ENCODE measurements at places on chromosomes 6 and 20.
A peak's percentile ranks its signal among the peaks of the same experiment; 100 is the strongest.

GRCh38 chr6:13048113-13048512 is 280.2 kb downstream of the TBC1D7 start:
- no peak for DNase-seq

DNA sequence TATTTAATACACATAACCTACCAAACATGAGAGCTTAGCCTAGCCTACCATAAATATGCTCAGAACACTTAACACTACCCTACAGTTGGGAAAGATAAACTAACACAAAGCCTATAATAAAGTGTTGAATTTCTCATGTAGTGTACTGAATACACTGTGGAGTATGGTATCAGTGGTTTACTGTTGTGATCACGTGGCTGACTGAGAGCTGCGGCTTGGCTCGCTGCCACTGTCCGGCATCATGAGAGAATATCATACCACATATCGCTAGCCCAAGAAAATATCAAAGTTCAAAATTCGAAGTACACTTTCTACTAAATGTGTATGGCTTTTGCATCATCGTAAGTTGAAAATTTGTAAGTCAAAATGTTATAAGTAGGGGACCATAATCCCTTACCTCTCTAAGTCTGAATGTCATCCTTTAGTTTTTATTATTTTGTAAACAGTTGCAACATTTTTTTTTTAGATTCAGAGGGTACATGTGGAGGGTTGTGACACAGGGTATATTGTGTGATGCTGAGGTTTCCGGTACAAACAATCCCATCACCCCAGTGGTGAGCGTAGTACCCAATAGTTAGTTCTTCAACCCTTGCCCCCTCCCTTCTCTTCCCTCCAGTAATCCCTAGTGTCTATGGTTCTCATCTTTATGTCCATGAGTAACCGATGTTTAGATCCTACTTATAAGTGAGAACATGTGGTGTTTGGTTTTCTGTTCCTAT is 14.6 kb upstream of the TAAR1 start:
- DNase-seq, result no peak

GRCh38 chr6:150667977-150668716 is 68.5 kb downstream of the PLEKHG1 start:
- no peak for DNase-seq

DNA sequence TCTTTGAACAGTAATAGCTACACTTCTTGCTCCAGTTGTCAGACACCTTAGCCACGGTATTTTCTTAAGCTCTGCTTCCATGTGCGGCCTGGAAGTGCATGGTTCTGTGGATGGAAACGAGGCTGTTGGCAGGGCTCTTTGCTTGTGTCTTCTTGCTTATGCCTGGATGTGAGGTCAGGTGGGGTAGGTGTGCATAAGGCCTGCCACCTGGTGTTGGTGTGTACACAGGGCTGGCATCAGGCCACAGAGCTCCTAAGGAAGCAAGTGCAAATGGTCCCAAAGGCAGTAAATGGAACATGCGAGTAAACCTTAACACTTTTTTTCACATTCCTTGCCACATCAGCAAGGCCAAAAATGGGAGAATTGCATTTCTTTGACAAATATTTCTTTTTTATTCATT is 158.1 kb upstream of the GMDS start:
- DNase-seq, result no peak

DNA sequence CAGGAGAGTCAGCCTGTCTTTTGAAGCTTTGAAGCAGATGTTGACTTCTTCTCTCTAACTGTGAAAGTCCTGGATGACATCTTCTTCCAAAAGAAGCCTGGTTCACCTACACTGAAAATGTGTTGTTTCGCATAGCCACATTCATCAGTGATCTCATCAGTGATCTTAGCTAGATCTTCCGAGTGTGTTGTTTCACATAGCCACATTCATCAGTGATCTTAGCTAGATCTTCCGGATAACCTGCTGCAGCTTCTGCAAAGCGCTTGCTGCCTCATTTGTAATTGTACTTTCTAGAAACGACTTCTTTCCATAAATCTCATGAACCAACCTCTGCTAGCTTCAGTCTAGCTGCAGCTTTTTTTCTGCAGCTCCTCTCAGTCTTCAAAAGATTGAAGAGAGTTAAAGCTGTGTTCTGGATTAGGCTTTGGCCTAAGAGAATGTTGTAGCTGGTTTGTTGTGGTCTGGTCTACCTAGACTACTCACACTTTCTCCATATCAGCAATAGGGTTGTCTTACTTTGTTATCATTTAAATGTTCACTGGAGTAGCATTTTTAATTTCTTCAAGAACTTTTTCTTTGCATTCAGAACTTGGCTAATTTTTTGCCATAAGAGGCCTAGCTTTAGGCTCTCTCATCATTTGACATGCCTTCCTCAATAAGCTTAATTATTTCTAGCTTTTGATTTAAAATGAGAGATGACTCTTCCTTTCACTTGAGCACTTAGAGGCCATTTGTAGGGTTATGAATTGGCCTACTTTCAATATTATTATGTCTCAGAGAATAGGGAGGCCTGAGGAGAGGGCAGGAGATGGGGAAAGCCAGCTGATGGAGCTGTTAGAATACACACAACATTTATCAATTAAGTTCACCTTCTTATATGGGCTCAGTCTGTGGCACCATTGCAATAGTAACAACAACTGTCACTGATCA is 48.7 kb upstream of the EXOC2 start:
- DNase-seq, result no peak

GRCh38 chr6:128493877-128494276 is 26.5 kb downstream of the PTPRK start:
- no peak for DNase-seq

GRCh38 chr6:70062010-70062409 is 195.7 kb downstream of the COL19A1 start:
- no peak for DNase-seq

- DNase-seq, result no peak
These were observed 230.0 kb upstream of the SULF2 start for GRCh38 chr20:48015141-48015910.

DNA sequence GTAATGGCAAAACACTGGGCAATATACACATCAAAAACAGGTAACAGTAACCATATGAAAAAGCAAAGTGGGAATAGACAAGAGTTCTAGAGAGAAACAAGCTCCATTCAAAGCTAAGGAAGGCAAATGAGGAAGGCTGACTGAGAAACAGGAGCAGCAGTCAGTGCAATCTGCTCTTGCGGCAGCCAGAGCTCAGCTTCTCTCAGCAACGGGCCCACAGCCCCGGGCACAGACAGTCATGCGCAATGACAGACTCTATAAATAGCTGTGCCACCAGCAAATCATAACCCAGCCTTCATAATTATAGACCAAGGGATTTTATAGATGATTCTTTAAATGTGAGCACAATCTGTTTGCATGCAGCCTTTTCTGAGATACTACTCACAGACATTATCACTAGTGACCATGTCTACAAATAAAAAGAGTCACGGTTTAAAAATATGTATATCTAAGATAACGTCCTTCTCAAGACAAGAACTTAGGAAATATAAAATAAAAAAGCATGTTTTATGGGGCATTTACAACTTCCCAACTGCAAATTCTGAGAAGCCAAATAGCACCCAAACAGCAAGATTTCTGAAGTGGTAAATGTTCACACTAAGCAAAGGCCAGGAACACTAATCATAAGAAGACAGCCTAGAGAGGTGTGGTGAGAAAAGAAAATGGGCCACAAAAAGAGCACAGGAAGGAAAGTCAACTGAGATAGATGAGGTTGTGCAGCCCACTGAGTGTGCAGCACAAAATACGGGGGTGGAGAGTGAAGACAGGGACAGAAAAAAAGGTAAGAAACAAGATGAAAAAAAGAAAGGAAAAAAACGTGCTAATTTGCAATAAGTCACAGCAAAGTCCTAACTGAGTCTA is 39.9 kb upstream of the BEND6 start:
- DNase-seq, result no peak

- DNase-seq, result no peak
These were observed 133.7 kb downstream of the MYO6 start for GRCh38 chr6:75882734-75883133.

- DNase-seq, result no peak
These were observed 594.2 kb upstream of the CHD6 start for GRCh38 chr20:42212391-42212790.

DNA sequence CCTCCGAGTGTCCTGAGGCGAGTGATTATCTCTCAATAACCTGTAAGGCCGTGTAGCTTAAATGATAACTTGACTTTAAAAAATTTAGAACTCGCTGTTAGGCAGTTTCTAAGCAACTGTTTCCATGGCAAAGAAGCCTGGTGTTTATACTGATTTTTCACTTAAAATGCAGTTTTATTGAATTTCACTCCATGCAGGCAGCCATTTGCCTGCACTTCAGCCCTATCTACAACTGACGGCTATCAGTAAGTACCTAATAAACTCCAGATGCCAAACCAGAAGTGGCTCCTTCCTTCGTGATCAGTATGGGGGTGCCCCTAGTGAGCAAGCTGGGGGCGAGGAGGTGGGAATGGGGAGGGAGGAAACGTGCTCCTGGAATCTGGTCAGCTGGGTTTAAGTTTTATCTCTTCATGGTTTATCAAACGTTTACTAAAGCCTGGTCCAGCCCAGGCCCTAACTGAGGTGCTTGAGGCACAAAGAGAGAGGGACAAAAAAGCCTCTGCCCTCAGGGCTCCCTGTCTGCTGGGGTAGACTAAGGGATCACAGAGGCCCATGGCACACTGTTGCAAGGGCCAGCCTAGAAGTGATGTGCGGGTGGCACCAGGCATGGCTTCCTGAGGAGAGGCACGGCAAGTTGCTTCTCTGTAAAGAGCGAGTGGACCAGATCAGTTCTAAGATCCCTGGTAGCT is 45.5 kb downstream of the TTI1 start:
- DNase-seq, result no peak

DNA sequence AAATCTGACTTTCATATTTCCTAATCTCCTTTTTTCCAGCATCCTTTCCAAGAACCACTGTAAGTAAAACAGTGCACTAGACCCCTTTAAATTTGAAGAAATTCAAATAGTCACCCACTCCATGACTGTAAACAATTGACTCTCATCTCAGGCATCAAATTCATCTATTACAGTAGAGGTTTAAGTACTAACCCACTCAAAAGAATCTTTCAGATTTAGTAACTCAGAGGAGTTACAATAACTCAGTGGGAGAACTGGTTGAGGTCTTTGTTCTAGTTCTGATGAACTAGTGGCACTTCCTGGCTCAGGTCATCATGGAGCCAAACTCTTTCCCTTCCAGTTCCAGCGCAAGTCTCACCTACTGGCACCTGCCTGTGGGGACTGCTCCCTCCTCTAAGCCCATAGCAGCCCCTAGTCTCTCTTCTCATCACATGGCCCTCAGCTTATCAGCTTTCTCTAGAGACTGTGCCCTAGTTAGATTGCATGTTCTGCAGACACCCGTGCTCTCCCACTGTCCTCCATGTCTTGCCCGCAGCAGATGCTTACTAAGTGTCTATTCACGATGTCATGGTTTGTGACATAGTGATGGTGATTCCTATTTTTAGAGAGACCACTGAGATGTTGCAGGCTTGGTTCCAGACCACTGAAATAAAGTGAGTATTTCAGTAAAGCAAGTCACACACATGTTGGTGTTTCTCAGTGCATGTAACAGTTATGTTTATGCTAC is 196.2 kb downstream of the TBC1D7 start:
- no peak for DNase-seq

- no peak for DNase-seq
These were observed 64.4 kb downstream of the TRERF1 start for GRCh38 chr6:42387336-42387735.

DNA sequence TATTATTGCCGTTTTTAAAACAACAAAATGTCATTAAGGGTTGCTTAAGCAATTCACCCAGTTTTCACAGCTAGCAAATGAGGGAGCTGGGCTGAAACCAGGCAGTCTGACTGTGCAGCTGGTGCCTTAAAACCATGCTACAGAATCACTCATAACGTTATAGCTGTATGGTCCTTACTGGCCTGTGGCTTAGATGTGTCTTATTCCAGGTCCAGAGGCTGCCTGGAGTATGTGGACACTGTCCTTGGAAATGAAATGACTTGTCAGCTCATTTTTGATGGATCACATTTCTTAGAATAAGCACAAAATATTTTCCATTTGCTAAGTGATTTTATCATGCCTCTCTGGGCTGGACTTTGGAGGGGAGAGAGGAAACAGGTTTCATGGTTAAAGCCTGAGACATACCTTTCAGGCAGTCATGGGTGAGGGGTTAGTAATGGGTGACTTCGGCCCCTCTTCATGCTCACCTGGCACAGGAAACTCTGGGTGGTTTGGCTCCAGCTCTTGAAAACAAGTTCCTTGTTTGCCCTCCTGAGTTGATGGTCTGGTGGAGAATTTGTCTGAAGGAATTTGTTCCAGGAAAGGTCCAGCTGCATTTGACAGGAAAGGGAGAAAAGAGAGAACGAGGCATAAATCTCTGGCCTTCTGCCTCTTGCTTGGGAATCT is 823.2 kb downstream of the DHX35 start:
- no peak for DNase-seq

- DNase-seq, result peak; percentile 33
These were observed 7.2 kb upstream of the SERPINB1 start for GRCh38 chr6:2848851-2849250.

- DNase-seq, result no peak
These were observed 38.4 kb downstream of the HS3ST5 start for GRCh38 chr6:114304304-114304887.
